Islet precursor cell (in vitro differentiated cells): ENCODE measurements at places on chromosomes 12 and 14.

GRCh38 chr14:64636980-64637429 lies 67.2 kb upstream of the PLEKHG3 start:
- DNase-seq = no peak

DNA sequence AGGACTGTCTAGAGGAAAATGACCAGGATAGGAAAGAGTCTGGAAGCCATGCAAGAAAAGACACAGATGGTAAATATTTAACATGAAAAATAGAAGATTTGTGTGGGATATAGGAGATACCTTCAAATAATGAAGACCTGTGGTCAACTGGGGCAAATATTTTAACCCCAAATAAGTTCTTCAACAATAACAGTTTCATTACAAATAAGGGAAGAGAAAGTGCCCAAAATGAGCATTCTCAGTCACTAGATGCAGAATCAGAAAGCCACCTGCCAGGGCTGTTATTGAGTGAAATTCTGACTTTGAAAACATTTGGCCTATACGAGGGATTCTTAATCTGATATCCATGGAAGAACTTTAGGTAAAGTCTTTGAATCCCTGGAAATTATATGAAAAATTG lies 231.2 kb upstream of the PLEKHG7 start:
- no peak for DNase-seq

GRCh38 chr12:102990419-102990818 lies 32.9 kb downstream of the ASCL1 start:
- DNase-seq = no peak

- DNase-seq = peak; percentile 82
These were observed 64.2 kb downstream of the CLMN start for GRCh38 chr14:95255487-95255886.
